ENCODE measurements at places on chromosomes 11 and 22. TPM values are rescaled to one million over a fixed set of nuclear protein-coding genes. Genes with fewer than 3 reads are reported as not detected.

DNA sequence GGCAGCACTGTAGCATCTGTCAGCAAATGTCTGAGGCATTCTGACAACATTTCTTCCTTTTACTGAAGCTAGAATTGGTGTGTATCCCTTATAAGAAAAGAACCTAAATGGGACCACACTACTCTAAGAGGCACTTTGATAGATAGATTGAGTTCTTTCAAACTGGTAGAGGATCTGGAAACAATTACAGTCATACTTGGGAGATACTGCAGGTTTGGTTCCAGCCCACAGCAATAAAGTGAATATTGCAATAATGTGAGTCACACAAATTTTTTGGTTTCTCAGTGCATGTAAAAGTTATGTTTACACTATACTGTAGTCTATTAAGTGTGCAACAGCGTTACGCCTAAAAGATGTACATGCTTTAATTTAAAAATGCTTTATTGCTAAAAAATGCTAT, 96.9 kb downstream of the SBF2 start:
- H3K4me3 ChIP-seq: no peak overlapping the region
- no peaks in the 10 kb centered on the region for H3K4me1 ChIP-seq

DNA sequence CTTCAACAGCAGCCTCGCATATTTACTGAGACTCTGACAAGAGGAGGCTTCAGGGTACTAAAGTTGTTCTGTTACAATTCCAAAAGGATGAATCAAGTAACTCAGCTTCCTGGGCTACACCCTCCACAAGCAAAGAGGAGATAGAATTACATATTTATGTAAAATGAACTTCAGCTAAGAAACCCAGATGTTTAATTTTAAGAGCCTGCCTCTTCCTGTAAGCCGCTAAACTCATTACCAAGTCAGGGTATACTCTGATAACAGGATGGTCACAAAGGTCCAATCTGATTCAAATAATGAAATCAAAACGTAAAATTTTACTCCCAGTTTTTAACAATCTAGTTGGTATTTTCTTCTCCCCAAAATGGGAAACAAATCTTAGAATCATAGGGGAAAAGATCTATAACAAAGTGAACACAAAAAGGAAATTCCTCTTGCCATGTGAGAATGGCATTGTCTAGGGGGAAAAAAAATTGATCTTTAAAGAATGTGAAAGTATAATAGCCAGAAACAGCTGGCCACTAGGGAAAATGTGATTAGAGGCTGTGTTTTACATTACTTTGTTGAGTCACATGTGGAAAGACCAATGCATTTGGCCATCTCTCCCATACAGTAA, 30.9 kb downstream of the CHEK2 start:
- H3K27ac ChIP-seq: peak overlapping the region; percentile 27
- H3K36me3 ChIP-seq: no peaks in the 10 kb centered on the region
- DNase-seq: no peak
- H3K4me1 ChIP-seq: no peaks in the 10 kb centered on the region

DNA sequence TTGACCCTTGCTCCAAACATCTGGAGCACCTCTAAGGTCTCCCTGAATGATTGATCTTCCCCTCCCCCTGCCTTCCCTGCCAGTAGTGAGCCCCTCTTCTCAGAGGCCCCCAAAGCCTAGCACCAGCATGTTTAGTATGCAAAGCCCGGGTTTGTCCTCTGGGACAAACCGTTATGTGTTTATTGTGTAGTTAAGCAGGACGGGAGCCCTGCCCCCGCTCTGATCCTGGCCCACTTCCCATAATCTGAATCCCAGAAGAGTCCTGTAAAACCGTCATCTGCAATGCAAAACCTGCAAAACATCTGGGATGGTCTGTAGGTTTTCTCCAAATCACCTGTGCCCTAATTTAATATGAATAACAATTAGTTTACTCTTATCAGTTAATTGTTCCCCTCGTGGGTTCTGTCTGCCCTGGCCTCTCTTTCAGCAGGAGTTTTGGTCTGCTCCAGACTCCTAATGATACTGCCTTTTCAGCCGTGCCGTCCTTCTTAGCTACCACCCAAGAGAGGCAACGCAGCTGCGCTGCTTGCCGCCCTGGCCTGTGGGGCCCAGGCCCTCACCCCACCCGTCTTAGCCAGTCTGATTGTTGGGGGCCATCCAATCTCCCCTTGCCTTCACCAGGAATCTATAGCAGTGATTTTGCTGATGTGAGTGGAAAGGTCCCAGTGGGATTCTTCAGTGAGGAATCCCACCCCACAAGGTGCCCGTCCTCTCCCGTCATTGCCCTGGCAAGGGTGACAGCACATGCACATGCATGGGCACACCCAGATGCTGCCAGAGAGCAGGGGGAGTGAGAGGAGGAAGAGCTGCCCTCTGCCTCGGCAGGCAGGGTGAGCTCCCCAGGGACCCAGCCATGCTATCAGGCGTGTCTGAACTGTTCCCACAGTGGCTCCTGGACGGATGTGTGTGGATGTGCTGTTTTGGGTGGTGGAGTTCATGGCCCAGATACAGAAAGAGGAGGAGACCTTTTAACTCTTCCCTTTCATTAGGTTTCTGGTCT, 3.0 kb upstream of the B3GAT1 start:
- DNase-seq: no peak
- H3K27me3 ChIP-seq: peaks cover 36% of the 10 kb centered on the region
- H3K4me1 ChIP-seq: no peaks in the 10 kb centered on the region
- no peaks in the 10 kb centered on the region for H3K36me3 ChIP-seq
- H3K4me3 ChIP-seq: no peak overlapping the region
- H3K27ac ChIP-seq: no peak overlapping the region

DNA sequence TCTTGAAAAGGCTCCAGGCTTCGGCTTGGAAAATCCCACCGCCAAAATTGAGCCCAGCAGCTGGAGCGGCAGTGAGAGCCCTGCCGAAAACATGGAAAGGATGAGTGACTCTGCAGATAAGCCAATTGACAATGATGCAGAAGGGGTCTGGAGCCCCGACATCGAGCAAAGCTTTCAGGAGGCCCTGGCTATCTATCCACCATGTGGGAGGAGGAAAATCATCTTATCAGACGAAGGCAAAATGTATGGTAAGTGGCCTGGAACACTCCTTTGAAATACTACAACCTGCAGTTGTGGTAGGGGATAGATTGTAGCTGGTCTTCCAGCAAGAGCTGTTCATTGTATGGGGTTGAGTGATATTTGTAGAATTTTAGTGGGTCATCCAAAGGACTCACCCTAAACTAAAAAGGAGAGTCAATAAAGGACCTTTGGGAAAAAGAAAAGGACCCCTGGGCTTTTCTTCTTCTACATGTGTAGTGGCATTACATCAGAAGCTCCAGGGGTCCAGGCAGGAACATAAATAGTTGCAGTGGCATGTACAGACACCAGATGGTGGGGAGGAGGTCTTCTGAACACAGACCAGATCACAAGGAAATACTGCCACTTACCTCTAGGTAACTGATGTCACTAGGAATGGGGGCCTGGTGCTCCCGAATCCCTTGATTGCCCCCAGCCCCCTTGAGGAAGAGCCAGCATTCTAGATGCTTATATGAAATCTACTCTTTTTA, 90.1 kb downstream of the TEAD1 start:
- no peak overlapping the region for H3K4me3 ChIP-seq
- H3K4me1 ChIP-seq: peaks cover 15% of the 10 kb centered on the region
- H3K36me3 ChIP-seq: peaks cover 25% of the 10 kb centered on the region
- DNase-seq: no peak

- no peak overlapping the region for H3K27ac ChIP-seq
- no peak overlapping the region for H3K4me3 ChIP-seq
- H3K4me1 ChIP-seq: peaks cover 9% of the 10 kb centered on the region
- H3K27me3 ChIP-seq: no peaks in the 10 kb centered on the region
Measured at GRCh38 chr11:46102843-46103242, 18.4 kb downstream of the PHF21A start.

DNA sequence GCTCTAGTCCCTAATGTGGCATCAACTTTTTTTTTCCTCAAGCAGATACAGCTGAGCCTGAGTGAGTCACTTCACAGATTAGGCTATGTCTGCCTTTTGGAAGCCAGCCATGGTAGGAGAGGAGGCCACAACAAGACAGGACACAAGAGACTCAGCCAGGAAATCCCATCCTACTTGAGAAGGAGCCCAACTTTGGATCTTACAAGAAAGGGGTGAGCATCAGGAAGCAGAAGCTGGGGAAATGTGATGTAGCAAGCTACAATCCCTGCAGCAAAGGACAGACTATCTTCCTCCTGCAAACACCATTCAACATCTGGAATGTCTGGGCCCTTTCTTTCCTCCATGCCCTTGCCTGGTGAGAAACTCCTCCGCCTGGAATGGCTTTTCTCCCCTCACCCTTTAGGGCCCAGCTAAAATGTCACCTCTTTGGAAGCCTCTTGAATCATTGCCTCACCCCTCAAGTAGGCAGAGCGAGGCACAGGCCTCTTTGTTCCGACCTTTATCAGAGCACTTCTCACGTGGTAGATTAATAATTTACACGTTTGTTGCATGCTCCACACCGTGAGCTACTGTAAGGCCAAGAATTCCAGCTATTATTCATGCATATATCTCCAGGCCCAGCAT, 156.4 kb upstream of the PITPNB start:
- peak overlapping the region; percentile 70 for H3K27ac ChIP-seq
- DNase-seq: peak; percentile 90
- H3K27me3 ChIP-seq: no peaks in the 10 kb centered on the region
- peaks cover 5% of the 10 kb centered on the region for H3K4me1 ChIP-seq
- no peak overlapping the region for H3K4me3 ChIP-seq

DNA sequence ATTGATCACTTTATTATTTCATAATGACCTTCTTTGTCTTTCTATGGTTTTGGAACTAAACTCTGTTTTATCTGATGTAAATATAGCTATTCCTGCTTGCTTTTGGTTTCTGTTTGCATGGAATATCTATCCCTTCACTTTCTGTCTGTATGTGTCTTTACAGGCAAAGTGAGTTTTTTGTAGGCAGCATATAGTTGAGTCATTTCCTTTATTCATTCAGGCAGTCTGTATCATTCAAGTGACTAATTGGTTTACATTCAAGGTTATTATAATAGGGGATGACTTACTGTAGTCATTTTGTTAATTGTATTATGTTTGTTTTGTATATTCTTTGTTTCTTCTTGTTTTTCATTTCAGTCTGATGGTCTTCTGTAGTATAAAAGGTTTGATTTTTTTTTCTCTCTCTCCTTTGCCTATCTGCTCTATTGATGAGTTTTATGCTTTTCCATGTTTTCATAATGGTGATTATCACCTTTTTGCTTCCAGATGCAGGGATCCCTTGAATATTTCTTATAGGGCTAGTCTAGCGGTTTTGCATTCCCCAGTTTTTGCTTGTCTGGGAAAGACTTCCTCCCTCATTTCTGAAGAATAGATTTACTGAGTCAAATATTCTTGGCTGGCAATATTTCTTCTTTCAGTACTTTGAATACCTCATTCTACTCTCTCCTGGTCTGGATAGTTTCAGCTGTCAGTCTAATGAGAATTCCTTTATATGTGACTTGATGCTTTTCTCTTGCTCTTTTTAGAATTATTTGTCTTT, 50.4 kb downstream of the GDPD4 start:
- no peaks in the 10 kb centered on the region for H3K27me3 ChIP-seq
- H3K4me1 ChIP-seq: no peaks in the 10 kb centered on the region
- no peak overlapping the region for H3K4me3 ChIP-seq
- no peak overlapping the region for H3K27ac ChIP-seq

DNA sequence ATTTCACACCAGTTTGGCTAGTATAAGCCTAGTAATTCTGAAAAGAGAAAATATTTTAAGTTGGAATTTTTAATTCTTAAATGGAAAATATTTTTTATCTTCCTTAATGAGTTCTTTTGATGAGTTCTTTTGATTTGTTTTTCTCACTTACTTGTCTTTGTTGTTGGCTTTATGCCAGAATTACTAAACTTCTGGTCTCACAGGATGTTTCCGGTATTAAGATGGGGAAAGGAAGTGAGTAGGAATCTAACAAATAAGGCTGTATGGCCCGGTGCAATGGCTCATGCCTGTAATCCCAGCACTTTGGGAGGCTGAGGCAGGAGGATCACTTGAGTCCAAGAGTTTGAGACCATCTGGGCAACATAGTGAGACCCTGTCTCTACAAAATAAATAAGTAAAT, 106.4 kb downstream of the ARHGAP42 start:
- H3K4me3 ChIP-seq: no peak overlapping the region
- H3K4me1 ChIP-seq: no peaks in the 10 kb centered on the region
- no peaks in the 10 kb centered on the region for H3K27me3 ChIP-seq
- H3K36me3 ChIP-seq: no peaks in the 10 kb centered on the region

DNA sequence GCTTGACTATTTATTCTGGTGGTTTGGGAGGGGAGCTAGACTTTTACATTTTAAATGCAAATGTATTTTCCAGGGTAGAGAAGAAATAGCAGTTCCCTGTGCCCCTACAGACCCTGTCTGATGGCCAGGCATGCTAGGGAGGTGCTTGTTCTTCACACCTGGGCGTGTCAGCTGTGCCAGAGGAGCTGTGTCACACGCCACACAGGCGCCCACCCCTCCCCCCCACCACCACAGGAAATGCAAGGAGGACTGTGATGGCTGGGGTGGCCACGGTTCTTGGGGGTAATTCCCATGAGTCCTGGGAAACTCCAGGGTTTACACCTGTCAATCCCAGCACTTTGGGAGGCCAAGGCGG, 82.2 kb downstream of the FLI1 start:
- no peaks in the 10 kb centered on the region for H3K4me1 ChIP-seq
- DNase-seq: peak; percentile 23
- no peaks in the 10 kb centered on the region for H3K27me3 ChIP-seq
- peaks cover 3% of the 10 kb centered on the region for H3K36me3 ChIP-seq
- H3K27ac ChIP-seq: no peak overlapping the region
- no peak overlapping the region for H3K4me3 ChIP-seq

FAR1 gene
- polyA plus RNA-seq: 22.5 TPM

- H3K27ac ChIP-seq: no peak overlapping the region
- no peak overlapping the region for H3K4me3 ChIP-seq
- no peaks in the 10 kb centered on the region for H3K27me3 ChIP-seq
- DNase-seq: no peak
- no peaks in the 10 kb centered on the region for H3K4me1 ChIP-seq
- H3K36me3 ChIP-seq: peaks cover 2% of the 10 kb centered on the region
Measured at GRCh38 chr22:23263651-23264555, 83.6 kb downstream of the BCR start.
